ENCODE measurements at places on chromosomes 16 and 17.

DNA sequence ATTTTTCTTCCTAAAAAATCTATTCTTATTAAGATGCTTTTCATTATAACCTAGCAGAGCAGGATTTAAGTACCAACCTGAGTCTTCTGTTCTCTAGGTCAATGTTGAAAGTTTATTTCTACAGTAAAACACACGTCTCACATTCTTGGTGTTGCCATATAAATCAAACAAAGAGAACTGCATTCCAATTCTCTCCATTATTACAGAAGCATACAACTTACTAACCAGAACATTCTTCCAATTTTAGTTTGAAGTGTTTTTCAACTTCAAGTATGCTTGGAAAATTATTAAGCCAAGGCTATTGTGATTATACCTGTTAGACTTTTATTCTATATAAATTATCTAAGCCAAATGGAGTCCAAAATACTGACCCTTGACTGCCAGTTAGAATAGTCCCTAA, 110.4 kb upstream of the PMFBP1 start:
- no peak for DNase-seq

DNA sequence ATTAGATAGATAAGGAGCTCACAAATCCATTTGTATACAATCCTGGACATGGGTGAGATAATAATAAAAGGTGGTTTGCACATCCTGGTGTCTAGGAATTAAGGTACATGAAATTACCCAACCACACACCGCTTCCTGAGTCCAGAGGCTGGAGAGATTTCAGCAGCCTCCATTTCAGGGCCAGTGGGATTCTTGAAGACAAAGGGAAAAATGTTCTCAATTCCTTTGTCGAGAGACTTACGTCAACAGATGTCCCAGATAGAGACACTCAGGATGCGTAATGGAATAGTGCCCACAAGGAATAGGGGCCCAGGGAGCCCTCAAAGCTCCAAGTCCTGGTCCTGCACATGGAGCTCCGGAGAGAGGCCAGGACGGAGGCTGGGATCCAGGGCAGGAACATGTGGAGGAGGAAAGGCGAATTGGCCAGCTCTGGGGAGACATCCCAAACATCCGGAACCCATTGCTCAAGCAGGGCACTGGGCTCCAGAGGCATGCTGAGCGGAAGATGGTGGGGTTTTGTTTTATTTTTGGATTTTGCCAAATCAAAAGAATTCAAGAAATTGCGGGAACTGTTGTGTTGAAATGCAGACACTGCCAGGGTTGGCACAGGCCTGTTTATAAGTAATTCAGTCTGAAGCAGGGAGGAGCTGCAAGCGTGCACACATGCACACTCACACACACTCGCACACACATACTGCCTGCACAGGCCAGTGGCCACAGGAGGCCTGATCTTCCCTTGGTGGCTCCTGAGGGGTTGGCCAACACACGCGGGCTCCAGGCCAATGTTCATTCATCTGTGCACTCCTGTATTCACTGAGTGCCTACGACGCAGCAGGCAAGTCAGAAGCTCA, 97.2 kb downstream of the NOG start:
- no peak for DNase-seq

GRCh38 chr16:70254180-70254964, 2.6 kb upstream of the EXOSC6 start:
- no peak for DNase-seq

GRCh38 chr16:67210069-67210937, 11.4 kb downstream of the ELMO3 start:
- DNase-seq: no peak

DNA sequence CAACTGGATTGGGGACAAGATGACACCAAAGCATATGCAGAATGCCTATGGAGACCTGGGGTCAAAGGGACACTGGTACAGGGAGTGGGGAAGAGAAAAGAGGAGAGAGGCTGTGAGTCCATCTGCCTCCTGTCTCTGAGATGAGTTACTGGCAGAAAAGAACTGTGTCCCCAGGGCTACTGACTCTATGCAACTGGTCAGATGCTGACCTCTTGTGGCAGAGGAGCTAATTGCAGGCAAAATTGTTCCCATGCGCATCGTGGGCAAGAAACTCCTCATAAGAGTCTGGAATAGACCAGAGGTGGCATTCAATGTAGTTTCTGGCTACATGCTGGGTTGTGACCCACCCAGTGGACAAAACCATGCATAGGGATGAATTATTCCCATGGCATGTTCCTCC, 26.1 kb upstream of the MLKL start:
- DNase-seq: peak; percentile 51

DNA sequence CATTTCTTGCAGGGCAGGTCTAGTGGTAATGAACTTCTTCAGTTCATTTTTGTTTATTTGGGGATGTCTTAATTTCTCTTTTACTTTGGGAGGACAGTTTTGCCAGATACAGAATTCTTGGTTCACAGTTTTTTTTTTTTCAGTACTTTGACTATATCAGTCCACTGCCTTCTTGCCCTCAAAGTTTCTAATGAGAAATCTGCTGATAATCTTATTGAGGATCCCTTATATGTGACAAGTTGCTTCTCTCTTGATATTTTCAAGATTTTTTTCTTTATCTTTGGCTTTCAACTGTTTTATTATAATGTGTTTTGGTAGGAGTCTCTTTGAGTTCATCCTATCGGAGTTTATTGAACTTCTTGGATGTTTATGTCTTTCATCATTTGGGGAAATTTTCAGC, 42.8 kb downstream of the CLEC19A start:
- DNase-seq: no peak

DNA sequence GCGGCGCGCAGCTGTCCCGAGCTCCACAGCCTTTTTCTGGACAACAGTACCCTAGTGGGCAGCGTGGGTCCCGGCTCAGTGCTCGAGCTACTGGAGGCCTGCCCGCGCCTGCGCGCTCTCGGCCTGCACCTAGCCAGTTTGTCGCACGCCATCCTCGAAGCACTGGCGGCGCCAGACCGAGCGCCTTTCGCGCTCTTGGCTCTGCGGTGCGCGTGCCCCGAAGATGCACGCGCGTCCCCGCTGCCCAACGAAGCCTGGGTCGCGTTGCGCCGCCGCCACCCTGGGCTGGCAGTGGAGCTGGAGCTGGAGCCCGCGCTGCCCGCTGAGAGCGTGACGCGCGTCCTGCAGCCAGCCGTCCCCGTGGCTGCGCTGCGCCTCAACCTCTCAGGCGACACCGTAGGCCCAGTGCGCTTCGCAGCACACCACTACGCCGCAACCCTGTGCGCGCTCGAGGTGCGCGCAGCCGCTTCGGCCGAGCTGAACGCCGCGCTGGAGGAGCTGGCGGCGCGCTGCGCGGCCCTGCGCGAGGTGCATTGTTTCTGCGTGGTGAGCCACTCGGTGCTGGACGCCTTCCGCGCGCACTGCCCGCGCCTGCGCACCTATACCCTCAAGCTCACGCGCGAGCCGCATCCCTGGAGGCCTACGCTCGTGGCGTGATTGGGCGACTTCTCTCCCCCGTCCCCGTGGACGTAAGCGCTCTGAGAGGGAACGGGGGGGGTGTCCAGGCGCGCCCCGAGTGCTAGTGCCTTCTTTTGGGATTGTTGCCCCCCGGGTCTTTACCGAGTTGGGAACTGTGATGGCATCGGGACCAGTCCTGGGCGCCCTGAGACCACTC, 1.2 kb upstream of the HSF4 start:
- no peak for DNase-seq

GRCh38 chr16:78177987-78178386, 78.5 kb downstream of the WWOX start:
- no peak for DNase-seq

DNA sequence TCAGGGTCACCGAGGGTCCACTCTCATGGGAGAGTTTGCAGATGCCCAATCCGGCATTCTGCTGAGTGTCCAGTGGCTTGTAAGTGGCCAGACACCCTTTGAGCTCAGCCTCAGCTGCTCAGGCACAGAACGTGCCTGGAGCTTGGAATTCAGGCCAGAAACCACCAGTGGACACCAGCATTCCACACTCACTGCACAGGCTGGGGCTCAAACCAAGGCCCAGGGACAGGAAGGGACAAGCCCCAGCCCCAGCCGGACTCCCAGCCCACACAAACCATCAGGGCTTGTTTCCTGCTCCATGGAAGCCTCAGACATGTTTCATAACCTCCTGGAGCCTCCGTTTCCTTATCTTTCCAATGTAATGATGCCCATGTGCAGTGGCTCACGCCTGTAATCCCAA, 5.0 kb upstream of the NPRL3 start:
- DNase-seq: no peak

GRCh38 chr17:45722161-45722560, 62.0 kb upstream of the CRHR1 start:
- DNase-seq: peak; percentile 20

DNA sequence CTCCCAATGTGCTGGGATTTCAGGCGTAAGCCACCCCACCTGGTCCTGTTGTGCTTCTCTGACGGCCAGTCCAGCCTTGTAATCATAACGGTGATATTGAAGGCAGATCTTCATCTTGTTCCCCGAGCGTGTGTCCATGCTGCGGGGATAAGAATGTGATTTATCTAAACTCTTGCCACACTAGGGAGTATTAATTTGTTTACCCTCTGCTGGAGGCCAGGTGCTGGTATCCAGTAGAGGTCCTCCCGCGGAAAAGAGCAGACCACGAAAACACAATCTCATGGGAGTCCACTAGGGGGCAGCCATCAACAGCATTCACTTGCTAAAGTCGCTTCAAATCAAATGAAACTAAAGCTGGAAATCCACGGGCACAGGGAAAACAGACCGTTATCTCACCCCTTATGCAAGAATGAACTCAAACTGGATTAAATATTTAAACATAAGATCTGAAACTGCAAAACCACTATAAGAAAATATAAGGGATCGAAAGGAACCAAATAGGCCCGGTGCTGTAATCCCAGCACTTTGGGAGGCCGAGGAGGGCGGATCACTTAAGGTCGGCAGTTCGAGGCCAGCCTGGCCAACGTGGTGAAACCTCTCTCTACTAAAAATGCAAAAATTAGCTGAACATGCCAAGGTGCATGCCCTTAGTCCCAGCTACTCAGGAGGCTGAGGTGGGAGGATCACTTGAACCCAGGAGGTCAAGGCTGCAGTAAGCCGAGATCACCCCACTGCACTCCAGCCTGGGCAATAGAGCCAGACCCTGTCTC, 22.3 kb upstream of the RBBP6 start:
- DNase-seq: peak; percentile 86

DNA sequence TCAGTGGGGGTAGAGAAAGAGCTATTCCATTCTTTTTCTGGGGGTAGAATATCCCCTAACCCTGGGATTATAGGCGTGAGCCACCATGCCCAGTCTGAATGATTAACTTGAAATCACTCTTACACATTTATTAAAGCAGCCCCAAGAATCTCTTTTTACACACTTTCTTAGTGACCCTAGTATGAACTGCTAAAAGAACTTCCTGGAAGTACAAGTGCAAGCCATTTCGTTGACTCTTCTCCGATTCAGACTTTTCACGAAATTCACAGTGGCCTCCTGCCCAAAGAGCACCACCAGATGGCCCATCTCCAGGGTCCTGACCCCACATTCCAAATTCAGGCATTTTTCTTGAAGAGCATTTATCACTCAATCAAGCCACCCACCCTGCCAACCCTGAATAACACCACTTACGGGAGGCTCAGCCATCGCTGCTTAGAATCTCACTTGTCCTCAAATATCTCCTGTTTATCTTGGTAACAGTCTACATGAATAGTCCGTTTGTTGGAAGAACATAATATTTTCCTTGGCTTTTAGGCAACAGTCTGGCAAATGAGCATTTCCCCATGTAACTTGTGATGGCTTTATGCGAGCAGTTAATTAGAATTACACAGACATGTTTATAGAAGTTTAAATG, 28.0 kb downstream of the ZNF423 start:
- DNase-seq: no peak

- no peak for DNase-seq
Measured at GRCh38 chr17:64066716-64067115, 46.3 kb upstream of the ICAM2 start.

- peak; percentile 81 for DNase-seq
Measured at GRCh38 chr17:8060274-8060673, 21.4 kb downstream of the ALOX15B start.

GRCh38 chr16:83704656-83705055, 103.1 kb upstream of the HSBP1 start:
- no peak for DNase-seq

DNA sequence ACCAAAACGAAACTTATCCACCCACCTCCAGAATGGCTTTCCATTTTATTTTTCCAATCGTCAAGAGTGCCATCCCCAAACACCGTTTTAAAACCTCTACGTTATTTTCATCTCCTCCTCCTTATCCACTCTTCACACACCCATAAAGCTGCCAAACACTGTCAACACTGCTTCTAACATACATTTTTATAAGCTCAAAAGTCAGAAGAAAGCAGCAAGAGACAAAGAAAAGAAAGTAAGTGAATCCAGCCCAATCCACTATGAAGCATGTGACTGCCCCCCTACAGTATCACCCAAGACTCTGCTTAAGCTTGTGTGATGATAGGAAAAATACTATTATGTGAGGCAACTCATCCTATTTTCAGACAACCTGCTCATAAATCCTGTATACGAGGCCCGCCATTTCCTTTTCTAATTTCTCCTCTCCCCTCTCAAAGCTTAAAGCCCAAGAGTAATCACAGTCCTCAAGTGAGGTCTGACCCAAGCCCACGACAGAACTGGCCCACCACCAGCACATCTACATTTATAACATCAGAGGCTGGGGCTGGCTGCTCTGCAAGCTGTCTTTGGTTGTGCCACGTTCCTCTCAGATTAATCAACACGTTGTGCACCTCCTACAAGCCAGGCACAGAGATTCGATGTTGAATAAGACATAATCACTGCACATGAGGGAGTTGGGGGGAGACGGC, 16.3 kb downstream of the USP31 start:
- no peak for DNase-seq

GRCh38 chr17:45942284-45942683, 47.9 kb downstream of the MAPT start:
- DNase-seq: no peak

GRCh38 chr16:86854058-86854621, 275.8 kb downstream of the FOXL1 start:
- DNase-seq: no peak

DNA sequence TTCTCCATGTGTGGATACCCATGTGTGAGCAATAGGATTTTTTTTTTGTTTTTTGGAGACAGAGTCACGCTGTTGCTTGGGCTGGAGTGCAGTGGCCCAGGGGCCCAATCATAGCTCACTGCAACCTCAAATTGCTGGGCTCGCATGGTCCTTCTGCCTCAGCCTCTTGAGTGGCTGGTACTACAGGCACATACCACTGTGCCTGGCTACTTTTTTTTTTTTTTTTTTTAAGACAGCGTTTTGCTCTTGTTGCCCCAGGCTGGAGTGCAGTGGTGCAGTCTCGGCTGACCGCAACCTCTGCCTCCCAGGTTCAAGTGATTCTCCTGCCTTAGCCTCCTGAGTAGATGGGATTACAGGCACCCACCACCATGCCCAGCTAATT, 16.7 kb downstream of the MGRN1 start:
- no peak for DNase-seq

DNA sequence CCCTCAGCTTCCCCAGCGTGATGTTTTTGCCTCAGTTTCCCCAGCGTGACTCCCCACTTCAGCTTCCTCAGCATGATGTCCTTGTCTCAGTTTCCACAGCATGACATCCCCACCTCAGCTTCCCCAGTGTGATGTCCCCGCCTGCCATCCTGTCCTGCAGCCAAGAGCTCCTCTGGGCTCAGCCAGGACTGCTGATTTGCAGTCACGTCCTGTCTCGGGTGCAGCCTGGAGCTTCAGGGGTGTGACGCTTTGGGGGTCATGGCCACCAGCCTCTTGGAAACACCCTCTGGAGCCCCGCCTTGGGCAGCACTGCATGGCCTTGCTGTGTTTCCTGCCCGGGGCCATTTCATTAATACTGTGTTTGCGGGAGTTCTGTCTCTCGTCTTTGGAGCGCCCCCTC, 16.5 kb upstream of the NUDT16L1 start:
- DNase-seq: no peak
